Non-pigmented ciliary epithelial cell (primary cell): ENCODE measurements at places on chromosomes 4 and X.

DNA sequence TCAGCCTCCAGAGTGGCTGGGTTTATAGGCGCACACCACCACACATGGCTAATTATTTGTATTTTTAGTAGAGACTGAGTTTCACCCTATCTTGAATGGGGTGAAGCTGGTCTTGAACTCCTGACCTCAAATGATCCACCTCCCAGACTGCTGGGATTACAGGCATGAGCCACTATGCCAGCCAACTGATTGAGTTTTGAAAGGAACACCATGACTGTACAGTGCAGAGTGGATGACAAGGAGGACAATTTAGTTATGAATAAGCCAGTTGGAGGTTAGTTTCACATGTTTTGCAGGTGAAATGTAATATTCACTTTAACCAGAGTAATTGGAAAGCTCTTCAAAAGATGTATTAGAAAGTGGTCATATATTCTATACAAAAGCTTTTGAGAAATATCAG is 60.8 kb downstream of the PCDH18 start:
- no peak for DNase-seq

- no peak for DNase-seq
These were observed 543.6 kb upstream of the SMIM31 start for GRCh38 chr4:164210377-164210776.

DNA sequence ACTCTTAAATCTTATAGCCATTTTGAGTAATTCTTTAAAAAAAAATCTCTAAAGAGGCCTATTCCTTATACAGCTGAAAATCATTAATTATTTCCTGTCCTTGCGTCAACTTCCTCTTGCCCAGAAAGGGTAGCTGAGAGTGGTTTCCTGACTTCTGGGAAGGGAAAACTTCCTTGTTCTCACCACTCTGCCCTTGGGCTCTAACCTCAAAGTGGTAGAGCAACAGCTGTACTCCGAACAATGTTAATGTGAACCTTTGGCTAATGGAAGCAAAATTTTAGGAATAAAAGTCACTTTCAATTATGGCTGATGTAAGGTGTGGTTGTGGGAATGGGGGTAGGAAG is 15.3 kb downstream of the KLHL2 start:
- DNase-seq, result no peak

DNA sequence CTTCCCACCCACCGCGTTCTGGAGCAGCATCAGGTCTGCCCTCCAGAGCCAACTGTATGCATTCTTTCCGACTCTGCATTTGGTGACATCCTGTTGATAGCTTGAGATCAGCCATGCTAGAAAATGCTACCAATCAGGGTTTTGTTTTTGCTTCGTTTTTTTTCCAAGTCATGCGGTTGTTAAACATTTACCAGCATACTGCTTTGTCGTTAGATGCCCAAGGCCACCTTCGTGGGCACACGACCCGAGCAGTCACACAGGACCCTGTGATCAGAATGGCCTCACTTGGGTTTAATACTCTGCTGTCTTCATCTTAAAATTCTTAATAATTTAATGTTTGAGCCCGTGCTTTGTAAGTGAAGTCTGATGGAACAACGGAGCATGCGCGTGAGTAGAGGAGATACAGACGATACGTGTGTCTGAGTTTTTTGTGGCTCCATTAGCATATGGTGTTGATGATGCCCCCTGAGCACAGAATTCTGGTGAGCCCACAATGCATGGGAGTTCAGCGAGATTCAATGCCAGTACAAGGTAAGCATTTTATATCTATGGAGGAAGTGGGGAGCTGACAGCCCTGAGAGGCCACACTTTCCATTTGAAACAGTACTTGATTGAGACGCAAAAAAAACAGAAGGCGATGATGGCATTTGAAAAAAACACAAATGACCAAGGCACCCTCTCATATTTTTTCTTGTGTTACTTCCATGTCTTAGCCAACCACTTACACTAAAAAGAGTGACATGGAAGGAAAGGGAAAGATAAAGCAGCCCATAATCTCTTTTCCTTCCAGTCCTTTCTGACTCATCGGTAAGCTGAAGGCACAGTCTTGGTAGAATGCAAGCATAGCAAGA is 323.6 kb downstream of the BCOR start:
- no peak for DNase-seq

- DNase-seq, result no peak
These were observed 311.3 kb upstream of the HS3ST1 start for GRCh38 chr4:11739992-11740391.

GRCh38 chr4:15912961-15913630 is 25.4 kb downstream of the FGFBP1 start:
- DNase-seq, result peak; percentile 59

GRCh38 chr4:67853336-67853735 is 30.5 kb downstream of the TMPRSS11D start:
- no peak for DNase-seq

DNA sequence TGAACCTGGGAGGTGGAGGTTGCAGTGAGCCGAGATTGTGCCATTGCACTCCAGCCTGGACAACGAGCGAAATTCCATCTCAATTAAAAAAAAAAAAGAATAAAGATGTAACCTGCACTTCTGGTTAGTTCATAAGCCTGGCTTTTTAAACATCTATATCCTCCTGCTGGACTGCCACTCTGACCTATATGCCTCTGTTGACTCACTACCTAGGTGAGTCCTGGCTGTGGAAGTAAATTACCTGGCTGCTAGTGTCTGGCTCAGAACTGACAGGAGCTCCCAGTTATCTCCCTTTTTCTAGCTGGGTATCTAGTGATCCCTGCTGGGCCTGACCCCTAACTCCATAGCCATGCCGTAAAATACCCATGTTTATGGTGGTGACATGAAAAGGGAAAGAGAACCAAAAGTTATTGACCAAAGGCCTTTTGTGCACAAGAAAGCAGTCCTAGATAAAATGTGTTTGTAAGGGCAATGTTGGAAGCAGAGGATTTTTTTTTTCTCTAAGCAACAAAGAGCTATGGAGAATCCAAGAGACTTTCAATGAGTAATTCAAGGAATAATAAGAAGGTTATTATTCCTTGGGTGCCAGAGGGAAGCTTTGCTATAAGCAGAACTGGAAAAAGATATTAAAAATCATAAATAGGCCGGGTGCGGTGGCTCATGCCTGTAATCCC is 10.4 kb upstream of the G3BP2 start:
- DNase-seq, result no peak

- no peak for DNase-seq
These were observed 23.9 kb downstream of the SLC39A8 start for GRCh38 chr4:102321260-102321995.

GRCh38 chrX:97763391-97763790 is 879.7 kb downstream of the RPA4 start:
- no peak for DNase-seq

GRCh38 chrX:3669841-3670475 is 43.5 kb downstream of the PRKX start:
- DNase-seq, result no peak

DNA sequence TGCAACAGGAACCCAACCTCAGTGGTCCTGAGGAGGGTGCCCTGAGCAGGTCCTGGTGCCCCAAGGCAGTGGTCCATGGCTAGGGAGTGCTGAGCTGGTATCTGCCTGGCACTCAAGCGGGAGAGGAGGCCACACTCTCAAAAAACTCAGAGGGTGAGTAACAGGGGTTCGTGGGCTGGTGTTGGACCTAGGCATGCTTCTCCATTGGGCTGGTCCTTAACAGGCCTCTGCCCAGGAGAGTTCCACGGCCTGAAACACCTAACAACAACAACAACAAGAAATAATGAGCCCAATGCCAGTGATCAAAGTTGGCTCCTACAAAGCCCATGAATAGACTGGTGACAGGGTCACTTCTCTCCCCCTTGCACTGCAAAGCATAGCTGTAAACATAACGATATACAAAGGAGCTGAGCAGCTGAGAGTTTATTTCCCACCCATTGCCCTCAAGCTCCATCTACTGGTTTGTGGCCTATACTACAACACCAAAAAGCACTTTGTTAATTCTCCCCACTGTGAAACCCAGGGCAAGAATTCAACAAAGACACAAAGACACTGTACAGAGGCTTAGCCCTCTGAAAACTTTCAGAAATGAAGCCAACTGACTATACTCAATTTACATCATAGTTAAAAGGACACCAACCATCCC is 736.1 kb upstream of the ADGRL3 start:
- DNase-seq, result no peak

DNA sequence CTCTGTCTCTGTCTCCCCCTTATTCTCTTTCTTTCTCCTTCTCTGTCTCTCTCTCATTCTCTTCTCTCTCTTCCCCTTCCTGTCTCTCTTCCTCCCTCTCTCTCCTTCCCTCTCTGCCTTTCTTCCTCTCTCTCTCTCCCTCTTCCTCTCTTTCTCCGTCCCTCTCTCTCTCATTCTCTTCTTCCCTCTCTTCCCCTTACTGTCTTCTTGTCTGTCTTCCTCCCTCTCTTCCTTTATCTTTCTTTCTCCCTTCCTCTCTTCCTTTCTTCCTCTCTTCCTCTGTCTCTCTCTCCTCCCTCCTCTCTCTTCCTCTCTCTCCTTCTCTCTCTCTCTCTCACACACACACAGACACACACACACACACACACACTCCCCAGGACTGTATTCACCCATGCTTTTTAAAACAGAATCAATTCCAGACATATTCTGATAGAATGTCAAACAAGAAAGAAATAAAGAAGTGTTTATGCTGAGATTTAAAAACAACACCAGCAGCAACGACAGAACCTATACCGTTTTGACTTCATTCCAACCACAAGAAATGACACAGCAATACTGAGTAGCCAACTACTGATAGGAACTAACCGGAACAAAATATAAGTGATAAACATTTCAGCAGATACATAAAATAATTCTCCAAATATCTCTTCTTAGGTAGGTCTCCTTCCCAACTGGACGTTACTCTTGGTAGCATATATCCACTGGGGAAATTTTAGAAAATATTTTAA is 296.7 kb downstream of the ASMT start:
- DNase-seq, result no peak

DNA sequence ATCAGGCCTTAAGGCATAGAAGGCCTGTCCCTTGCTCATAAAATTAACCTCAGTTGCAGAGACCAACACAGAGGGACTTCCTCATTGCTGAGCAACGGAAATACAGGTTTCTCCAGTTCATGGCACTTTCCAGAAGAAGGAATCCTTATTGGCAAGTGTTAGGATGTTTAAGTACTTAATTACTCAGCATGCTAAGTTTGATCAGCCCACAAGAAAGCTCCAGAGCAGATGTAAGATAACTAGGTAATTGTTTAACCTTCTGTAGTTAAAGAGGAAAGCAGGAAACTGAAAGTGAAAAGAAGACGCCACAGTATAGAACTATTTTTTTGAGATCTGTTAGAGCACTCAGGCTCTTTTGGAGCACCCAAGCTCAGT is 33.5 kb downstream of the SMS start:
- no peak for DNase-seq

DNA sequence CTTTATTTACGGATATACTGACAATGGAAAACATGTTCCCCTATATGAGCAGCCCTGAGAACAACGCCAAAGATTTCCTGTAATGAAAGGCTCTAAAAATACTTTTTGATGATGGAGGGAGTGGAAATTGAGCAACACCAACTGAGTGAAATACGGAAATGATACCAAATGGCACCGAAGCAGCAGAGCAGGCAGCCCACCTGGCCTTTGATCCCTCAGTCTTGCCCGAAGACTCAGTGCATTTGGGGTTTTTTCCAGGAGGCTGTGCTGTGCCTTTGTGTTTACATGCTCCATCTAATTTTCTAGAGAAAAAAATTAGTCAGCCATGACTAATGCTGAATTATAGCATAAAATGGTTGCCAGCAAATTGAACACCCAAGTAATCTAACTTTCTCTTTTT is 169.9 kb upstream of the RBPJ start:
- DNase-seq, result no peak

GRCh38 chr4:722169-722725 is 16.6 kb downstream of the PCGF3 start:
- no peak for DNase-seq

- no peak for DNase-seq
These were observed 83.4 kb downstream of the MSN start for GRCh38 chrX:65750674-65751469.
